ENCODE measurements at places on chromosomes 5 and 9. TPM values are rescaled to one million over a fixed set of nuclear protein-coding genes. Genes with fewer than 3 reads are reported as not detected.

IFNK gene
- not detected for total RNA-seq

GRCh38 chr5:139605887-139606286 lies 42.3 kb upstream of the CXXC5 start:
- no peak for DNase-seq
- H3K27me3 ChIP-seq = no peaks in the 10 kb centered on the region
- H3K36me3 ChIP-seq = peaks cover 27% of the 10 kb centered on the region

DNA sequence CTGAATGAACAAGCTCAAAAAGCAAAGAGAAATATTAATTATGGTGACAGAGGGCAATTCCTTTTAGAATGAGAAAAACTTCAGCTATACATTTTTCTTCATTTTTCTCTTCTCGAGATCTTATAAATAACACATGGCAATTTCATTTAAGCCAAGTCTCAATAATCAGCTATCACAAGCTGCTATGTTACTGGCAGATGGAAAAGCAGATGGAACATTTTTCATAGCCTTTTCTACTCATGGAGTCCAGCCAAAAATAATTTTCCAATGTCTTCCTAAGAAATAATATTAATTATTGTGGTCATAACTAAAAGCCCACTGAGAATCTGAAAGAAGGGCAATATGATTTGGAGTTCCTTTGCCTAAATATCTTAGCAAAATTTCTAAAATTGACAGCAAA lies 35.6 kb downstream of the SKIC3 start:
- no peak overlapping the region for H3K27ac ChIP-seq
- no peaks in the 10 kb centered on the region for H3K4me1 ChIP-seq
- H3K27me3 ChIP-seq = no peaks in the 10 kb centered on the region
- DNase-seq = no peak

LOX gene
- 277 TPM for total RNA-seq

CYLC2 gene
- total RNA-seq = not detected

OBP2B gene
- total RNA-seq = not detected

SEMA4D gene
- 0.56 TPM for total RNA-seq

KCNN2 gene
- 2.2 TPM for total RNA-seq

GRCh38 chr5:150034662-150035061 lies 34.1 kb downstream of the HMGXB3 start:
- peak; percentile 90 for DNase-seq
- H3K4me3 ChIP-seq = no peak overlapping the region
- H3K4me1 ChIP-seq = 0 out of 2 replicates have a peak, but pooled peaks cover 4% of the 10 kb centered on the region
- H3K27me3 ChIP-seq = no peaks in the 10 kb centered on the region

GRCh38 chr9:100579665-100580064 lies 1.8 kb downstream of the CAVIN4 start:
- H3K27ac ChIP-seq = no peak overlapping the region
- H3K36me3 ChIP-seq = no peaks in the 10 kb centered on the region
- no peak overlapping the region for H3K4me3 ChIP-seq
- DNase-seq = peak; percentile 61

PCDHGB1 gene
- 3.3 TPM for total RNA-seq

DNA sequence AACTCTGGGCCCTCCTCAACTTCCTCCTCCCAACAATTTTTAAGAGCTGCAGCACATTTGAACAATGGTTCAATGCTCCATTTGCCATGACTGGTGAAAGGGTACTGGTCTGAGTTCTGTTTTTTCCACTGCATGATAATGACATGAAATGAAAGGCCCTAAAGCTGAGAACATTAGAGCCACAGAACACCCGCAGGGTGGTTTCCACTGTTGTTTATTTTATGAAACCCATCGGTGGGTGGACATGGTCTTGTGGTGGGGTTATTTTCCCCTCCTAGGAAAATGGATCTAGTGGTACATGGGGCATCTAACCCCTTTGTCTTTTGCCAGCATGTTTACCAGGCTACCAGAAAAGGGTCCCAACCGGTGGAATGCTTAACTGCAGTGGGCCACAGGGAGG lies 71.8 kb downstream of the SMARCA2 start:
- no peaks in the 10 kb centered on the region for H3K4me1 ChIP-seq
- no peak for DNase-seq
- H3K27me3 ChIP-seq = no peaks in the 10 kb centered on the region
- peaks cover 24% of the 10 kb centered on the region for H3K36me3 ChIP-seq
- H3K4me3 ChIP-seq = no peak overlapping the region

All from IMR-90 (cell line).